ENCODE measurements at places on chromosomes 3 and 15. TPM values are rescaled to one million over a fixed set of nuclear protein-coding genes. Genes with fewer than 3 reads are reported as not detected.

DNA sequence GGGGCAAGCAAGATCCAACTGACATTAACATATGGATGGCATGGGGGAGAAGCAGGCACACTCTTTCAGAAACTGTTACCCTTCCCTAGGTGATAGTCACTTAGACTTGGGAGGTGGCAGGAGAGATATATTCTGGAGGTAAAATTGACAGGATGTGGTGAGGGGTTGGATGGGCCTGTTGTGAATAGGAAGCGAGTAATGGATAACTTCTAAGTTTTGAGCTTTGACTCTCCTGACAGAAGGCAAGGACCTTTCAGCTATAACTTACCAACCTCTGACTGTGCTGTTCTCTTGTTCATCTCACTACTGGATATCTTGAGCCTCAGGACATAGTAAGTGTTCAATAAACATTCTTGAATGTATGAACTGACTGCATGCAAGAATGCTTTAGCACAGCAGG, 1.9 kb upstream of the PDIA5 start:
- no peak for DNase-seq

- no peak for DNase-seq
Measured at GRCh38 chr3:106566277-106566676, 697.5 kb upstream of the CBLB start.

- peak; percentile 6 for DNase-seq
Measured at GRCh38 chr15:73051391-73051806, 864 bp upstream of the NEO1 start.

- no peak for DNase-seq
Measured at GRCh38 chr3:105513042-105513441, 146.3 kb downstream of the ALCAM start.

DNA sequence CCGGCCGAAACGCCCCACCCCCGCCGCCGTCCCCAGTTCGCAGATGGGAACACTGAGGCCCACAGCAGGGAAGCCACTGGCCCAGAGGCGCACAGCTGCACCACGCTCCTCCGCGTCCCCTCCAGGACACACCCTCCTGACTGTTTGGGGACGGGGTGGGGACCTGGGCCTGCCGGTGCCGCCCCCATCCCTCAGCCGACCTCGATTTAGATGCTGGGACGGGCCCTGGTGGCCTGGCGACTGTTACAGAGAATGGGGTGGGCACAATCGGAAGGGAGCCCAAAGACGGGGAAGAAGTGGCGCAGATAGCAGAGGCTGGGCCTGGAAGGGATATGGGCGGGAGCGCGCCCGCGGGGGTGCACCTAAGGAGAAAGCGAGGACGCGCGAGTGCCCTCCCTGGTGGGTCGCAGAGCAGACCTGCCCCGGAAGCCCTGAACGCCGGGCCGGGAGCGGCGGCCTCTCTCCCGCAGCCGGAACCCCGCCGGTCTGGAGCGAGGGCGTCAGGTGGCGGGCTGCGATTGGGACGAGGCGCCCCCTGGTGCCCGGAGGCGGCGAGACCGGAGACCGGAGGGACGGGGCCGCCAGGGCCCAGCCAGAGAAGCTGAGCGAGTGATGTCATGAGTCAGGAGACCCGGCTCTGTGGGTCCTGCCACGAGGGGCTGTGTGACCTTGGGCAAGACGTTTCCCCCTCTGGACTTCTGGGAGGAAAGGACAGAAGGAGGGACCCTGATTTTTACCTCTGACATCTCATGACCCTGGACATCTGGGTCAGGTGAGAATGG, 78.4 kb downstream of the IQSEC1 start:
- DNase-seq, result peak; percentile 90

DNA sequence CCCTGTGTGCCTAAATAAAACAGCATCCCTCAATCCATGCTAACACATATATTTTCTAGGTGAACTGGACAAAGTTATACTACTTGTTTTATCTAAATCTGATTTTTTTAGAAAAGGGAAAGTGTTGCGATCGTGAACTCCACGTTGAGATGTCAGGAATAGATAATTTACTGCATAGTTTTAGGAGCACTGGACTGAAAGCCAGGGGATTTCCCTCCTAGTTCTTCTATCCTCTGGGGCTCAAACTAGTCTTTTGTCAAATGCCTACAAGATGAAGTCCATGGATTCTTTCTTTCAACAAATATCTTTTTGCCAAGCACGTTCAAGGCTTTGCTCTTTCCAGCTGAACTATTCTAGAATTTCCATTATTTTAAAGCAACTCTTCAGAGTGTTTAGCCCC, 617 bp upstream of the HPS3 start:
- no peak for DNase-seq

The RPL32 gene
- total RNA-seq, result 1,419 TPM

The PLS1 gene
- total RNA-seq, result 2.4 TPM

All from hematopoietic multipotent progenitor cell (in vitro differentiated cells).